ENCODE measurements at places on chromosomes 11 and 22. TPM values are rescaled to one million over a fixed set of nuclear protein-coding genes. Genes with fewer than 3 reads are reported as not detected.

The DEFB131B gene
- total RNA-seq, result not detected

DNA sequence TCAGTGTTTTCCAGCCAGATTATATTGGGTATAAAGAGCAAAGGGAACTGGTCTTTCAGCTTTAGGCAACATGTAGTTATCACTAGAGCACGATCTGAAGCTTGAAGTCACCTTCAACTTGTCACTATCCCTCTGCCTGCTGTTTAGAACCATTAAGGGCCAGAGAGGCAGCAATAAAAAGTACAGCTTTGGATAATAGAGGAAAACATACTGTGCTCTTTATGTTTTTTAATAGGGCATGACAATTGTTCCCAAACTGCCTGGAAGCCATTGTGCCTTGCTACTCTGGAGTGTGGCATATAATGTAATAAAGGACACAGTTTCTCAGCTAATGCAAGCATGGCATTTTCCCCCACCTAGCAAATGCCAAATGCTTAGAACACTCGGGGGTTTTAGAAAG, 1912.0 kb upstream of the RAG2 start:
- H3K4me1 ChIP-seq, result no peaks in the 10 kb centered on the region
- no peak for DNase-seq
- H3K27me3 ChIP-seq, result no peaks in the 10 kb centered on the region
- H3K27ac ChIP-seq, result no peak overlapping the region
- no peaks in the 10 kb centered on the region for H3K36me3 ChIP-seq
- H3K4me3 ChIP-seq, result no peak overlapping the region

- H3K4me1 ChIP-seq, result peaks cover 36% of the 10 kb centered on the region
- peak overlapping the region; percentile 92 for H3K4me3 ChIP-seq
- no peaks in the 10 kb centered on the region for H3K27me3 ChIP-seq
- H3K27ac ChIP-seq, result peak overlapping the region; percentile 78
- H3K36me3 ChIP-seq, result peaks cover 12% of the 10 kb centered on the region
These were observed 1.4 kb upstream of the DHCR7 start for GRCh38 chr11:71449596-71449995.

GRCh38 chr22:37310075-37310606, 27.8 kb downstream of the CYTH4 start:
- peak overlapping the region; percentile 76 for H3K27ac ChIP-seq
- H3K4me3 ChIP-seq, result peak overlapping the region; percentile 14
- H3K27me3 ChIP-seq, result no peaks in the 10 kb centered on the region
- peaks cover 64% of the 10 kb centered on the region for H3K4me1 ChIP-seq
- no peak for DNase-seq
- H3K36me3 ChIP-seq, result no peaks in the 10 kb centered on the region

DNA sequence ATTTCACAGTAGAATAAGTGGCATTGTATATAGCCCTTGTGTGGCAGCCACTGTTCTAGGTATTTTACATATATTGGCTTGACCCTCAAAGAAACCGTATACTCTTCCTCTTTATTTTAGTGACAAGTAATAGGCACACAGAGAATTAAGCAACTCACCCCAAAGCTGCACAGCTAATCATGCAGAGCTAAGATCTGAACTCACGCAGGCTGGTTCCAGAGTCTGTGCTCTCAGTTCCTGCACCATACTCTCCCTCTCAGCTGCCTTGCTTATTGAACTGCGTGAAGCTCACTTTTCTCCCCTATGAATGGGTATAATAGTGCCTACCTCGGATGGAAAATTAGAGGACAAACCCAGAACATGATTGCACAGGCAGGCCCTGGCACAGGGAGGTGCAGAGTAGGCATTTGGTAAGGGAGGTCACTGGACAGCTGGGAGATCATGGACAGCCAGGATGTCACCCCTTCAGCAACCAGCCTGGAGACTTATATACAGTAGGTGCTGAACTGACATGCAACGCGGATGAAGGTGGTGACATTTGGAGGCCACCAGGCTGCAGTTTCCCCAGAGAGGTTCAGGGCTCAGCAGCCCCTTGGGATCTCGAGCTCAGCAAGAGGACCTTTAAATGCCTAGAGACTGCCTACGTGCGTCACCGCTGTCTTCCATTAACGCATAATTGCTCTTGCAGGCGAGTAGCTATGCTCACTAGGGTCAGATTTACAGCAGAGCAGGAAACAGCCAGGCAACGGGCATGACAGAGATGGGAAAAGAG, 78.4 kb upstream of the TP53I11 start:
- H3K4me3 ChIP-seq, result no peak overlapping the region
- H3K36me3 ChIP-seq, result no peaks in the 10 kb centered on the region
- no peak for DNase-seq
- H3K27me3 ChIP-seq, result peaks cover 44% of the 10 kb centered on the region

The OR52N4 gene
- total RNA-seq, result not detected

- H3K4me1 ChIP-seq, result no peaks in the 10 kb centered on the region
- H3K27me3 ChIP-seq, result no peaks in the 10 kb centered on the region
- H3K36me3 ChIP-seq, result no peaks in the 10 kb centered on the region
- no peak for DNase-seq
- H3K27ac ChIP-seq, result no peak overlapping the region
These were observed 197.6 kb upstream of the SYN3 start for GRCh38 chr22:33255791-33256190.

DNA sequence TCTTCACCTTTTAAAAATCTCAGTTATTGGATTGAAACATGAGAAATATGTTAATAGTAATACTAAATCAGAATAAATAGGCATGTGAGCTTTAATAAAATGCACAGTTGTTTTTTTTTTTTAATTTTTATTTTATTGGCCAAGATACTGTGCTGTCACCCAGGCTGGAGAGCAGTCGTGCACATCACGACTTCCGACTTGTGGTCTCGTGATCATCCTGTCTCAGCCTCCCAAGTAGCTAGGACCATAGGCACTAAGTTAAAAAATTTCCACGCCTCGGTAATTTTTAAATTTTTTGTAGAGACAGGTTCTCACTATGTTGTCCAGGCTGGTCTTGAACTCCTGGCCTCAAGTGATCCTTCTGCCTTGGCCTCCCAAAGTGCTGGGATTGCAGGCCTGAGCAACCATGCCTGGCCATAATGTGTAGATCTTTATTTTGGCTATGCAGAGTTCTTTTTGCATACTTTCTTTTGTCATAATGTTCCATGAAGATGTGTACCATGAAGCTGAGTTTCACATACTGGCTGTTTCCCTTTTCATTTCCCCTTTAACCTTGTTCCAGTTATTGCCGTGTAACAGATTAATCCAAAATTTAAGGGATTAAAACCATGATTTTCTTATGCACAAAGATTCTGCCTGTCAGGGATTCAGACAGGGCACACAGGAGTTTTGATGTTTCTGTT, 16.0 kb downstream of the CAPRIN1 start:
- H3K27ac ChIP-seq, result no peak overlapping the region
- no peak overlapping the region for H3K4me3 ChIP-seq
- no peak for DNase-seq
- H3K27me3 ChIP-seq, result no peaks in the 10 kb centered on the region

DNA sequence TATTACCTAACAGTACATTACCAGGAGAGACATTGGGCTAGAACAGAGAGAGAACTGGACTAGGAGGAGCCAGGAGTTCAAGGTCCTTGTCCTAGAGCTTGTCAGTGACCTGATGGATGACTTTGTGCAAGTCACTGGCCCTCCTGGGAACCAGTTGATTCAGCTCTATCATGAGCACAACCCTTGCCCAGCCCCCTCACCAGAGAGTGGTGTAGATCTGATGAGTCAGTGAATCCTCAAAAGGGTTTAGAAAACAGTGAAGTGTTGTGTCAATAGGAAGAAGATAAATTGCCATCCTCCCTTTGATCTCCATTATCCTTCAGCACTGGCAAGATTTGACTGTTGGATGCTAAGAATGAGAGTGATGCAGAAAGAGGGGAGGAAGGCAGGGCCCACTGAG, 24.3 kb downstream of the NEU3 start:
- no peaks in the 10 kb centered on the region for H3K27me3 ChIP-seq
- H3K36me3 ChIP-seq, result peaks cover 8% of the 10 kb centered on the region
- no peak for DNase-seq
- H3K4me3 ChIP-seq, result no peak overlapping the region

DNA sequence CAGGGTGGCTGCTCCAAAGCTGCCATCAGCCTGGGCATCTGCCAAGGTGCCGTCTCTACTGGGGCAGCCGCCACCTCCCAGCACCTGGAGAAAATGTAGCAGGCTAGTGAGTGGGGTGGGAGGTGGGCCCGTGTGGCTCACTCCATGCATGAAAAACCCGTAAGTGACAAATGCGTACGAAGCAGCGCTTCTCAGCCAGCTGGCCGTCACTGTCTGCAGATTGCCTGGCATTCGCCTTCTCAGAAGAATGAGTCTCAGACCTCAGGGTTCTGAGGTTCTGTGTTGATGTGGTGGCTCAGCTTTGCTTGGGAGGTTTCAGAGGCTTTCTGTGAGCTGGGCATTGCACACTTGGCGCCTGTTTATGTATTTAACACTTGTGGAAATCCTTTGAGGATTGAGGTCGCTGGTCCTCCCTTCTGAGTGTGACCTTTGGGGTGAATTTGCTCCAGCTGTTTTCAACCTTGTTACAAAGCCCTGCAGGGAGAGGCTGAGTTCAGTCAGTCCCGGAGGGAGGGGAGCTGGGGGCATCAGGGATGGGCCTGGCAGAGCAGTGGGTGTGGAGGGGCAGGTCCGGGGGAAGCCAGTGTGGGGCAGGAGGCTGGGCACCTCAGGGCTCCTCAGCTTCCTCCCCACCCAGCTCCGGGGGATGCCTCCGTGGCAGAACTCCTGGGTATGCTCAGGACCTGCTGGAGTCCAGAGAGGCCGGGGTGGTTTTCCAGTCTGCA, 977.0 kb downstream of the TBC1D22A start:
- no peaks in the 10 kb centered on the region for H3K27me3 ChIP-seq
- no peak overlapping the region for H3K4me3 ChIP-seq

- peaks cover 48% of the 10 kb centered on the region for H3K4me1 ChIP-seq
- no peak overlapping the region for H3K27ac ChIP-seq
- no peak overlapping the region for H3K4me3 ChIP-seq
- no peaks in the 10 kb centered on the region for H3K27me3 ChIP-seq
- H3K36me3 ChIP-seq, result no peaks in the 10 kb centered on the region
These were observed 35.3 kb upstream of the GNB1L start for GRCh38 chr22:19889951-19890350.

DNA sequence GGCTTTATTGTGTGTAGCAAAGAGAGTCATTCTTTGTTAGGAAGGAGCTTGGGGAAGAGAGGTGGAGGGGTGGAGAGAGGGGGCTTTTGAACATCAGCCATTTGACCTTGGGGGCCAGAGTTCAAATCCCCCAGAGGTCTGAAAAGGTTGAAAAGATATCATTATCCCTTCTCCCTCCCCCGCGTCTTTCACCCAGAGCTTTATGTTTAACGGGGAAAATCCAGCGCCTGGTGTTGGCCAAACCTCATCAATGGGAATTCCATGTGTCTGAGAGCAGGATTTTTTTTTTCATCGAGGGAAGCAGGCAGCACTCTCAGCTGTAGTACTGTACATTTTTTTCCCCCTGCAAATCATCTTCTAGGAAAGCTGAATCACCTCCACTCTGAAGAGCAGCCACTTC, 122.4 kb upstream of the HSD17B12 start:
- H3K4me3 ChIP-seq, result no peak overlapping the region
- H3K4me1 ChIP-seq, result no peaks in the 10 kb centered on the region
- no peak overlapping the region for H3K27ac ChIP-seq
- no peaks in the 10 kb centered on the region for H3K36me3 ChIP-seq
- peaks cover 56% of the 10 kb centered on the region for H3K27me3 ChIP-seq

GRCh38 chr22:49281467-49282340, 546.0 kb downstream of the BRD1 start:
- no peak overlapping the region for H3K4me3 ChIP-seq
- DNase-seq, result no peak
- H3K36me3 ChIP-seq, result no peaks in the 10 kb centered on the region
- peaks cover 13% of the 10 kb centered on the region for H3K27me3 ChIP-seq
- no peak overlapping the region for H3K27ac ChIP-seq

The ISX gene
- total RNA-seq, result not detected

DNA sequence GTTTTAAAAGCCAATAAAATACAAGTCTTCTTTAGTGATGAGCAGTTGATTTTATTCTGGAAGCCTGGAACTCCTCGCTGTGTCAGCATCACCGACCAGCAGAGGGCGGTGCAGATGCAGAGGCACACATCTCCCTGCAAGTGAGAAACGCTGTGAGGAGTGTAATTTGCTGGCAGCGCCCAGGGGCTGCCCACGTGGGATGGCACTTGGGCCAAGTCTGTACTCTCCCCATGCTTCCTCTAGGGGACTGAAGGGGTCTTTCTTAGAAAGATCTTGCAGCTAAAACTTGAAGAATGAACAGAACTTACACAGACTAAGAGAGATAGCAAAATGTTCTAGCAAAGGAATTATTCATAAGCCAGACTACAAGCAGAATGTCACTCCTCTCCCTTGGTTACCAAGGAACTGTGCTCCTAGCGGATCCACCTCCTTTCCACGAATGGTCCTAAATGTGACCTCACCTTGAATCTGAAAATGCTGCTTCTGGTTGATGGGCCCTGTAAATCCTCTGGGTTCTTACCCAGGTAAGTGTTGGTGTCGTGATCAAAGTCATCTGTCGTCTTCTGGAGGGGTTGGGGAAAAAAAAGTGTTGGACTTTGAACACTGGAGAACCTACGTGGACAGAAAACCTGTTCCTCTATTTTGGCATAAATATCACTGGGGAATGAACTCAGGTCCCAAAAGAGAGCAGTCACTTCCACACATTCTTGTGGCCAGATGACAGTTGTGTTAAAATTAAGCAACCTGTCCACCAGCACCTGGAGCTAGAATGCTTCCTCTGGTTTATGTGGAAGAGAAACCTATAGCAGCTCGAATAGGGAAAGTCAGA, 31.8 kb downstream of the CNTF start:
- H3K27me3 ChIP-seq, result peaks cover 52% of the 10 kb centered on the region
- no peak overlapping the region for H3K4me3 ChIP-seq
- H3K36me3 ChIP-seq, result no peaks in the 10 kb centered on the region
- peak; percentile 90 for DNase-seq
- peaks cover 2% of the 10 kb centered on the region for H3K4me1 ChIP-seq
- H3K27ac ChIP-seq, result no peak overlapping the region

The OR51E2 gene
- total RNA-seq, result 0.40 TPM

- peaks cover 58% of the 10 kb centered on the region for H3K4me1 ChIP-seq
These were observed 2.5 kb upstream of the IFITM10 start for GRCh38 chr11:1752907-1753228.

DNA sequence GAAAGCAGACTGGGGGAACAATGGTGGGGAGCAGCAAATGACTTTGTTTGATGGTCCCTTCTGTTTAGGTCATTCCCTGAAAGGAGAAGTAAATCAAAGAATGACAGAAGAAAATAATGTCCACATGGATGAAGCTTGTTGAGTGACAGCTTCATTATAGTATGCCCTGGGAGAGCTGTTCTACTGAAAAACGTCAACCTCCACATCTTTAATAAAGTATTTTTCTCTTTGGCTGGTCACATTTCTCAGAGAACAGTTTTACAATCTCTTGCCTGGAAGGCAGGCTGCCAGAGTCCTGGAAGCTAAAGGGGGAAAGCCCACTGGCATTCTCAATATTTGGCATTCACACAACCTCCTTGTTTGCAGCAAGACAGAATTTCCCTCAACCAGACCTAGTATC, 287.9 kb downstream of the SWAP70 start:
- no peak for DNase-seq
- H3K36me3 ChIP-seq, result peaks cover 35% of the 10 kb centered on the region
- peaks cover 39% of the 10 kb centered on the region for H3K4me1 ChIP-seq
- H3K27ac ChIP-seq, result peak overlapping the region; percentile 70

GRCh38 chr11:61131586-61131985, 29.3 kb downstream of the CD5 start:
- H3K4me3 ChIP-seq, result no peak overlapping the region
- H3K36me3 ChIP-seq, result peaks cover 6% of the 10 kb centered on the region
- DNase-seq, result no peak
- H3K27ac ChIP-seq, result no peak overlapping the region

Data from osteocyte (in vitro differentiated cells).